ENCODE measurements at places on chromosomes 2 and 18.

DNA sequence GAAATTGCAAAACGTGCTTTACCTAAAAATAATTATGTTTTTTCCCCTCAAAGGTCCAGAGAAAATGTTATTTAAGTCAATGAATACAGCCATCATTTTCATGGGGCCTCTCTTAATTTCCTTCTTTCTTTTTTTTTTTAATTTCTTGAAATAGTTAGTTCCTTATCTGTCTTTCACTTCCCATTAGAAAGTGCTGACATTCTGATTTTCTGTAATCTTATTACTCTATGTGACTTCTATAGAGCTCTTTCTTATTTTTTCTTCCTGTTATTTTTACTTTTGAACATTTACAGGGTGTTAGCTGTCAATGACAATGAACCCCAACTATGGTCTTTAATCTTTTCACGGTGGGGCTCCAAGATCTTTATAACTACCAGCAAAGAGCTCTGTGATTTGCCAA lies 30.0 kb downstream of the CTLA4 start:
- DNase-seq: no peak

GRCh38 chr2:69111076-69111475 lies 98.1 kb downstream of the ANTXR1 start:
- DNase-seq: no peak

DNA sequence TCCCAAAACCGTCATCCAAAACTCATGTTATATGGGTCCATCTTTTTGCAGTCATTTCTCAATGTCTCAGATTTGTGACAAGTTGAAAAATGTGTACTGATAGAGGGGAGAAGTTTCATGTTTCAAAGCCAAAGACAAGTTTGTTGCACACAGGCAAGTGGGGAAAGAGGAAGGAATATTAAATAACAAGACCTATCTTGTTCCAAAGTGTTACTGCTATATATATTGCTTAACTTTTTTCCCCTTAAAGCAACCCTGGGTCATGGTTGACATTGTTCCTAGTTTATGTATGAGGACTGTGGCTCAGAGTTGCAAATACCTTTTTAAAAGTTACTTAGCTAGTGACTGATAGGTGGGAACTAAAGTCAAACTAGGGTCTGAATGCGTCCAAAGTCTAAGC lies 1.7 kb downstream of the ITGA4 start:
- DNase-seq: no peak

- peak; percentile 4 for DNase-seq
Observed at GRCh38 chr2:234881413-234882241, 70.2 kb upstream of the SH3BP4 start.

DNA sequence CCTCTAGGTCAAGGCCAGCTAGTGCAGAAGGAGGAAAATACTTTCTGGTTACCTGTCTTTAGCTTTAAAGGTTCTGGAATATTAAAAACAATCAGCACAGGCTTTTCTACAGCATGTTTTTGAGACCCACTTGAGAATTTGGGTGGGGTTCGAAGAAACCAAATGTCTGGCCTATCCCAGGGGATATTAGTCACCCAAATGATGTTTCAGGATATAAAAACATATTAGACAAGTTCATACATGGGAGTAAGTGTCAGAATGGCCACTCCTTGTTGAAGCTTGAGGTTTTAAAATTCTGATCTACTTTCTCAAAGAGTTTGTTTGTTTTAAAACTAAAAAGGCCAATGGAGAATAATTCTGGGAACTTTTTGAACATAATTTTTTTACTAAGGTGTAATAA lies 158.6 kb upstream of the DLX2 start:
- no peak for DNase-seq

GRCh38 chr18:48805826-48806535 lies 144.8 kb downstream of the SMAD7 start:
- no peak for DNase-seq

DNA sequence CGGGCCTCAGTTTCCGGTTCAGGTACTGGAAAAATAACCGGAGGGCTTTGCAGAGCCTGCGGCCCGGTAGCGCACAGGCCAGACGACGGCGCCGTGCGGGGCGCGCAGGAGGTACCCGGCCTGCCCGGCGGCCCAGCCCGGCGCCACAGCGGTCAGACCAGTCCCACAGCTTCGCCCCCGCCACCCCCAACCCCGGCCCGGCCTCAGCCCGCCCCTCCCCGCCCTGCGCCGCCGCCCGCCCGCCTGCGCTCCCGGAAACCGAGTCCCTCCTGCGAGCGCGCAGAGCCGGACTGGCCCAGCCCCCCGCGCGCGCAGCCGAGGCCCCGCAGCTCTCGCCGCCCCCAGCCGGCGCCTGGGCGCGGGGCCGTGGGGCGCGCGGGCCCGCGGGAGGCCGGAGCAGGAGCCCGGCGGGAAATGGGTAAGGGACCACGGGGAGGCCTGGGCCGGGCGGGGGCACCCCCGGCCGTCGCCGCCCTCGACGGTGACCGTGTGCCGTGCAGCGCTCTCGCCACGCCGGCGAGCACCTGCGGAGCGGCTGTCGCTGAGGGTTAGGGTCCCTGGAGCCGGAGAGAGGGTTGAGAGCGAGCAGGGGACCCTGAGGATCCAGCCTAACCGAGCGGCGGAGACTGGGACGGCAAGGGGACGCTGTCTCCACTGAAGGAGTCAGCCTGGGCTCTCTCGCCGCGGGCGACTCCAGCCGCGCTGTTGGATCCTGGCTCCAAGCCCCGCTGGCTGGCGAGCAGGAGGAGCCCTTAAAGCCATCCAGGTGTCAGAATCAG lies 16.5 kb upstream of the PSD4 start:
- DNase-seq: no peak

DNA sequence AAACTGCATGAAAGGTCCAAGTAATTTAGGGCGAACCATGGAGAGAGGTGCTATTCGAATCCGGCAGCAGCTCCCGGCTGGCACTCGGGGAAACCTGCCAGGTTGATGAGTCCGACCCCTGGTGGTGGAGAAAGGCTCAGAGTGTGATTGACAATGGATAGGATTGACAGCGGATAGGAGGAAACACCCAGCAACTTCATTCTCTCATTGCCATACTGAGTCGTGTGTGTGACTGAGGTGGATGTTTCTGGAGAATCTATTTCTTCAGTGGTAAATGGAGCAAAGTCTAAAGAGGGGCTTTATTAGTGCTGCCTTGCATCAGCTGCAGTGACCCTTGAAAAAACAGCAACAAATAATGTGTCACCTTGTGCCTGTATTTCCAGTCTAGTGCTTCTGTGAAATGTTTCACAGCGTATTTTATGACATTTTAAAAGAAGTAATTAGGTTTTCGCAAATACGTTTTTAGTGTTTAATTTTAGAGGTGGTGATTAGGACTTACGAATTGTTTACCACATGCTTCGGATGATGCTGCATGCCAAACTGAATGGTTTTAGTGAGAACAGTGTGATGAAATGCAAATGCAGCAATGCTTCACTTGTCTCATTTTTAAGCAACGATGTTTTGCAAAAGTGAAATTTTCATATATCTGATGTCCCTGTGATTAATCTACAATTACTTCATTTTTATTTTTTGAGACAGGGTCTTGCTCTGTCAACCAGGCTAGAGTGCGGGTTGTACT lies 102.0 kb downstream of the DCDC2C start:
- DNase-seq: no peak

DNA sequence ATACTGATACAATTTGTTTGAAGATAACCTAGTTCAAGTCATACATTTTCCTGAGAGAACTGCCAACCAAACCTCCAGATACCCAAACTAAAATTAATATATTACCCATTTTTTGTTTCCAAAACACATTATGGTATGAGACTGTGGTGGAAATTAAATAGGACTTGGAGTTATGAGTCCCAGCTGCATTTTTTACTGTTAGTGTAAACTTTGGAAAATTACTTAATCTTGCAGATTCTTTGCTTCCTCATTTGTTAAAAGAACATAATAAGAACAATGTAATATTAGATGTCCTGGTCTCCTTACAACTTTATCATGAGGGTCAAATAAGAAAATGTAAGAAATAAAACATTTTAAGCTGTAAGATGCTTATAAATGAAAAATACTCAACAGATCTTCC lies 98.2 kb upstream of the TRIB2 start:
- no peak for DNase-seq

DNA sequence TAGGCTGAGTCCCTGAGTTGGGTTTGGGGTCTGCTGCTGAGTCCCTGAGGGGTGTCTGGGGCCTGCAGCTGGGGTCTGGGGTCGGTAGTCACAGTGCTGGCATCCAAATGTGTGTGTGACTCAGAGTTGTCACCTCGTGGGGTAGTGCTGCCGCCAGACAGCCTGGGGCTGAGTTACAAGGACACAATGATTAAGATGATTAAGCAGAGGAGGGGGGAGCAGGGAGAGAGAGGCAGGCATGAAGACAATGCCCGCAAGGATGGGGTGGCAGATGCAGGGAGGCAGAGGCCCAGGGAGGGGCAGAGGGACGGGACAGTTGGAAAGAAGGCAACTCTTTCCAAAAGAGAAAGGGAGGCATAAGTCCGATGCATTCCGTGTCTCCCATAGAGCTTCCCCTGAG lies 120.2 kb downstream of the CELF4 start:
- no peak for DNase-seq

GRCh38 chr2:176488431-176488830 lies 219.2 kb downstream of the MTX2 start:
- no peak for DNase-seq

- DNase-seq: no peak
Observed at GRCh38 chr18:59748628-59749360, 51.6 kb upstream of the CCBE1 start.

DNA sequence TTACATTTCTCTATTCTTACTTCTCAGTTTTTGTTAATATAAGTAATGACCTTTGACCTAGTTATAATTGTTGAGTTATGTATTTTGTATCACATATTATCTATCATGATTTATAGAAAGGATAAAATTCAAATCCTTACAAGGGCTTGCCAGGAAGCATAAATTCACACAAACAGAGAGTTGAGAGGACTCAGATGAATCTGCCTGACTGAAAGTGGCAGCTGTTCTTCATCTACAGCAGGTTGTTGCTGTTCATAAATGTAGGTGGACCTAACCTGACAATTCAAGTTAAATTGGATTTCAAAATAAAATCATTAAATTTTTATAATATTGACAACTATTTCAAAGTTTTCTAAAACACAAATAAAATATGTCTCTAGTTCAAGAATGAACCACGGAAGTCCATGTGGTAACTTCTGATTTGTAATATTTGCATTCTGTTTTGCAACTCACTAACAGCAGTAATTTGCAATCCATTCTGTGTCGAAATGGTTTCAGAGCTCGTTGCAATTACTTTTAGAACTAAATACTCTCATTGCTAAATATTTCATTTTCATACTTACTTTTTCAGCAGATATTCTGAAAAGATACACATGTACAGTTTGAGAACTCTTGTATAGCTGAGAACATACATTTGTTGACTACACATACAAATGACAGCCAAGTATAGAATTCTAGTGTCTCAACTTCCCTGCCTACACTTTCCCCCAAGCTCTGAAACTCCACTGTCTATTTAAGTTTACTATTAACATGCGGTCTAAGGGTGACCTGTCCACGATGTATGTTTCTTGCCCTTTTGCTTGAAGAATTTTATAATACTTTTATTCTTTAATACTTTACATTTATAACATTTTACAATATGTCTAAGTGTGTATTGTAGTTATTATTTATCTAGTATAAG lies 25.7 kb downstream of the SCN7A start:
- no peak for DNase-seq

- no peak for DNase-seq
Observed at GRCh38 chr2:32632089-32632488, 4.2 kb downstream of the TTC27 start.

DNA sequence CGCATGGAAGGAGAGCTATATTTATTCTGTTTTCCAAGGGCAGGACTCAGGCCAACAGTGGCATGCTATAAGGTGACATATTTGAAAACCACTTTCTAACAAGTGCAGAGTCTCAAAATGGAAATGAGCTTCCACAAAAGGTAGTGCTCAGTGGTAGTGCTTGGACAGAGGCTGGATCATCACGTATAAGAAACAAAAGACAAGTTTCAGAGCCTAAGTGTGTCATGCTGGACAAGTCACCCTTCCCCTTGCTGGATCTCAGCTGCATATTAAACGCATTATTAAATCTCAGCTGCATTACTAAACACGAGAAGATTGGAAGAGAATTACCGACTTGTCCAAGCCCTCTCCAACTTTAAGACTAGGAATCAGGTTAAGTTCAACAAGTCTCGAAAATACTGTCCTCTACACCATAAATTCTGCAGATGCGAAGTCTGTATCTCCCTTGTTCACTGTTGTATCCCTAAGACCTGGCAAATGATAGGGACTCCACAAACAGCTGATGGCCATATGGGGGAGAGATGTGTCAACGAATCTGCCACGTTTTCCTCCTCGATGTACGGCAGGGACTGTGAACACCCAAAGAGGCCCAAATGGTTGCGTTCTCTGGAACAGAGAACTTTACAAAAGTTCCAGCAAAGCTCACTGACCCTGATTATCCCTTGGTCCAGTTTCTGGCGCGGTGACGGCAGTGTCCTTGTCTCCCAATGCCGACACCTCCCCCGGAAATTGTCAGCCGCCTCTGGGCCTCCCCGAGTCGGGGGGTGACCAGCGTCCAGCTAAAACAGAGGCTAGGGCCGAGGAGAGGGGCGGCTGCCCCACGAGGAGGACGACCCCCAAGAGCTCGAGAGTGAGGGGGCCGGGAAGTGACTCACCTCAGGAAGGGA lies 611 bp downstream of the NOL10 start:
- DNase-seq: no peak

- no peak for DNase-seq
Observed at GRCh38 chr2:113980946-113981345, 91.1 kb downstream of the ACTR3 start.

- no peak for DNase-seq
Observed at GRCh38 chr2:232646726-232647125, 13.3 kb downstream of the EFHD1 start.

- DNase-seq: no peak
Observed at GRCh38 chr2:151407281-151407680, 2.4 kb upstream of the RIF1 start.

- no peak for DNase-seq
Observed at GRCh38 chr2:196759378-196759706, 40.1 kb downstream of the GTF3C3 start.

- no peak for DNase-seq
Observed at GRCh38 chr2:54374591-54375364, 81.3 kb upstream of the SPTBN1 start.

DNA sequence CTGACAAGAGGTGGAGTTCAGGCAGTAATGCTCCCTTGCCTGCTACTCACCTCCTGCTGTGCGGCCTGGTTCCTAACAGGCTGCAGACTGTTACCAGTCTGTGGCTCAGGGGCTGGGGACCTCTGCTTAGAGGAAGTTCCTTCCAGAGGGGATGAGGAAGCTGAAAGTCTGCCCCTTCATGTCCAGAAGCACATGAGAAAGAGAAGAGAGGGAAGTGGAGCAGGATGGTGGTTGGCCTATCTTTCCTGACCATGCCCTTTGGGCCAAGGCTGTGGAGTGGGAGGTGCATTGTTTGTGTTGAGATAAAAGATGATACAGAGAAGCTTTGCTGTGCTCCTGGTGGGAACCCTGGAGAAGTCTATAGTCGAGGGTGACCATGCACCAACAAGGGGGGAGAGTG lies 112.5 kb downstream of the LPIN1 start:
- no peak for DNase-seq
